DMS153 (cell line): ENCODE measurements at places on chromosomes 7 and 10.

DNA sequence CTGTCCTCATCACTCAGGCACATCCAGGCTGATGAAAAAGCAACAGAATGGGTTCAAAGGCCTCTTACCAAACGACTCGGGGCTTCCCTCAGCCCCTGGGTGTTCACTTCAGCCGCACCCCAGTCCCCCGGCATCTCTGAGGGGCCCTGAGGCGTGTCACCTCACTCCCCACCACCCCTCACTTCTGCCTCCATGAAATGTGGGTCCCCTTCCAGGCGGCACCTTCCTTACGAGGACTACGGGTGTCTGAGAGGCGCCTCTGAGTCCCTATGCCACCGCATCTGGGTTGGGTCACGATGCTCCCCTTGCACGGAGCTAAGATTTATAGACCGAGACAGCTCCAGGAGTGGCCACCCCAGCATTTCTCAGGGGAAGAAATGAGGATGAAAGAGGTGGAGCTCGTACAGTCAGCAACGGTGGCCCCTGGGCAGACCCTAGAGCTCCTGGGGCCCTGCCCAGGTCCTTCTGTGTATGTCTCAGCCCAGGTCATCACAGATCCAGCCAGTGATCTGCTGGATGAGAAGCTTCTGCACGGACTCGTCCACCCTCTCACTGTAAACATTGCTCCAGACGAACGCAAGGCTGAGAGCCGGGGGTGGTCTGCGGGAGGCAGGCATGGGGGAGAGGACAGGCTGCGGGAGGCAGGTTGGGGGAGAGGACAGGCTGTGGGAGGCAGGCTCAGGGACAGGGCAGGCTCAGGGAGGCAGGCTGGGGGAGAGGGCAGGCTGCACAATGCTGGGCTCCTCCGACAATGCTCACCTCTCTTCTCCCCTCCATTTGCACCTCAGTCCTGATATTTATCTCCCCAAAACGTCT, 408.2 kb downstream of the DNAJB6 start:
- DNase-seq: no peak

DNA sequence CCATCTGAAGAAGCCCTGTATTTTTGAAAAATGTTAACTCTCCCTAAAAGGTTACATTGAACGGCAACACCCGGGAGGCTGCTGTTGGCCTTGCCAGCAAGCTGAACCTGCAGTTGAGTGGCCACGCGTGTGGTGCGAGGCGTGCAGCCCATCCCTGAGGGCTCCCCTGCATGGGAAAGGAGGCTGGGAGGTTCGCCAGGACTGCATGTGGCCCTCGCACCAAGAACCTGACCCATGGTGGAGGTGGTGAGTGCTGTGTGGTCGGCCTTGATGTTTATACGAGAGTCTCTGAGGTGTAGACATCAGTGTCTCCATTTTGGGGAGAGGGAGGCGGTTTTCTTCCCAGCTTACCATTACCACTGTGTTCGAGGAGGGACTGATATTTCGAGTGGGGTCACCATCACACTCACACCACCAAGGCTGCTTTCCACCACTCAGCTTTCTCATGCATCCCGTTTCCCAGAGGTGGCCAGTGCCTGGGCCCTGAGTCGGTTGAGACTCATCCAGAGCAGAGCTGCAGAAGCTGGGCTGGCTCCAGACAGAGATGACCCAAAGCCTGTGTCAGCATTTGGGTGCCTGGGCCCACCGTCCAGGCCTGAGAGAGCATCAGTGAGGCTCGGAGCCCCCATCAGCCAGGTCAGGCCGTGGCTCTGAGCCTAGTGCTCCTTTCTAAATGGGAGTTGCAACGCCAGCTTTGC, 222.6 kb downstream of the EBF3 start:
- no peak for DNase-seq

DNA sequence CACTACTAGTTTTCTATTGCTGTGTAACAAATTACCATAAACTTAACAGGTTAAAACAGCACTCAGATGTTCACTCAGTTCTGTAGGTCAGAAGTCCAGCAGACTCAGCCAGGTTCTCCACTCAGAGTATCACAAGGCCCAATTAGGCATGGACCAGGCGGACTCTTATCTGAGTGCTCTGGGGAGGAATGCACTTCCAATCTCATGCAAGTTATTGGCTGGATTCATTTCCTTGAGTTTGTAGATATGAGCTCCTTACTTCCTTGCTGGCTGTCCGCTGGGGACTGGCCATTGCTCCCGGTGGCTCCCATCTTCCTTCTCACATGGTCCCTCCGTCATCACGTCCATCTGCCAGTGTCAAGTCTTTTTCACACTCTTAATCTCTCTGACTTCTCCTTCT, 137.0 kb upstream of the PRR15 start:
- DNase-seq: no peak

- no peak for DNase-seq
Observed at GRCh38 chr7:44882899-44883298, 2.4 kb downstream of the PURB start.

DNA sequence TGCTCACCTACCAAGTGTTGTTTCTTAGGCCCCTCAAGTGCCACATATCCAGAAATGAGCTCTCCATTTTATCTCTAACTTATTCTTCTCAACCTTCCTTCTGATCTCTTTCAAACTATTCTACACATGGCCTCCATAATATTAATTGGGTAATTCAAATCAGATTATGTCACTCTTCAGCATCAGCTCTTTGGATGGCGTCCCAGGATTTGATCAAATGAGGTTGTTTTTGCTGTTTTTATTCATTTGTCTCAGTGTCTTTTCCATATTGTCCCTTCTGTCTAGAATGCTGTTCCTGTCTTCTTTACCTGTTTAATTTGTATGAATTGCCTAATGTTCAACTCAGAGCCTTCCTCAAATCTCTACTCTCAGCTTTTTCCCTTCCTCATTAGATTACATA, 234.6 kb upstream of the CXCL12 start:
- DNase-seq: no peak

GRCh38 chr10:84095811-84096497, 43.4 kb upstream of the GHITM start:
- DNase-seq: no peak

- no peak for DNase-seq
Observed at GRCh38 chr7:157056246-157056645, 45.8 kb upstream of the MNX1 start.

DNA sequence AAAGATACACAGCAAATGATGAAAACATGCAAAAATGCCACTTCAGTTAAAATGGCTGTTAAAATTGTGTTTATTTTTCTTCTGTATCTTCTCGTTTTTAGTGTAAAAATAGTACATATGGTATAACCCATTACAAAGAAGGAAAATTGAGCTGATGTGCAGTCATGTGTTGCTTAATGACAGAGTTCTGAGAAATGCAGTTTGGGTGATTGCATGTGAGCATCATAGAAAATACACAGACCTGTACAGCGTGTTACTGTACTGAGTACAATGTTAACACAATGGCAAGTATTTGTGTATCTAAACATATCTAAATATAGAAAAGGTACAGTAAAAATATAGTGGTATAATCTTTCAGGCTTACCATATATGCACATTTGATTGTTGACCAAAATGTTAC, 7.3 kb downstream of the DMTF1 start:
- DNase-seq: no peak

- peak; percentile 71 for DNase-seq
Observed at GRCh38 chr10:112653215-112653614, 206.2 kb downstream of the VTI1A start.
